ENCODE measurements at places on chromosomes 4 and X.

DNA sequence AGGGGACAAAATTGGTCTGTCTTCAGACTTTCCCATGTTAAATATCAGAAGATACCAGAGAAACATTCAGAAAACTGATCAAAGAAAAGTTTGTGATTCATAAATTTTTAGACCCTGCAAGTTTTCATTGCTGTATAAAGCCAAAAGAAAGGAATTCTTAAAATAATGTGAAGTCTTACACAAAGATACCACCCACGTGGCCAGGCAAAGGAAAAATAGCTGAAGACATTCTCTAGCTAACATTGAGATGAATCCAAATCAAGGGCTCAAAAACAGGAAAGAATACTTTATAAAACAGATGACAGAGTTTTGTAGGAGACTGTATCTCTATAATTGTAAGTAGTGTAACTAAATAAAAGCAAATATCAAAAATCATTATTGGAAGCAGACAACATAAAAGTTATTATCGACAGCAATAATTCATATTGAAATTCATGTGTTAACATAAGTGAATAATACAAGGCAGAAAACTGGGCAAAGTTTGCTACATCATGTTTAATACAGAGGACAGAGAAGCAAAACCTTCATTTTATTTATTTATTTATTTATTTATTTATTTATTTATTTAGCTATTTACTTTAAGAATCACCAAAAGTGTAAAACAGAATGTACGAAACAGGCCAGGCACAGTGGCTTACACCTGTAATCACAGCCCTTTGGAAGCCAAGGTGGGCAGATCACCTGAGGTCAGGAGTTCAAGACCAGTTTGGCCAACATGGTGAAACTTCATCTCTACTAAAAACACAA, 204.6 kb upstream of the SLIT2 start:
- peak; percentile 14 for DNase-seq

- no peak for DNase-seq
Observed at GRCh38 chr4:153573221-153573620, 107.1 kb downstream of the TMEM131L start.

DNA sequence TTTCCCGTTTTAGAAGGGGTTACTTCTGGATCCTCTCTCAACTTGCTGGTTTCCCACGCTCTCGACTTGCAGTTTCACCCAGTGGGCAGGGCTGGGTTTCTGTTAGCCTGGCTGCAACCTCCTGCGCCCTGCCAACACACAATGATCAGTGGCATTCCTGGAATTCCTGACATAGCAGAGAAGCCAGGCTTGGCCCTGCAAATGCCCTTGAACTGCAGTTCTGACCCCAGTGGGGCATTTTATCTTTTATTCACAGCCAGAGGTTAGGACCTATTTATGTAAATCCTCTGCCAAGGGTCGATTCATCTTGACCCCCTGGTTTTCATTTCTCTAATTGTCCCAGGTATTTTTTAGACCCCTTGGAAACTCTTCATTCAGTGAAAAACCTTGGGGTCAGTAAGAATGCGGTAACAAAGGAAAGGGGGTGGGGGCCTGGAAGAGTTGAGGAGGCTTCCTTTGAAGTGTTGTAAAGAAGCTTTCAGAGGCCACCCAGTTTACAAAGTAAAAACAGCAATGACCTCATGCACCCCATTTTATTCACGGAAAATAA, 217.6 kb downstream of the ZNF674 start:
- DNase-seq: peak; percentile 68

DNA sequence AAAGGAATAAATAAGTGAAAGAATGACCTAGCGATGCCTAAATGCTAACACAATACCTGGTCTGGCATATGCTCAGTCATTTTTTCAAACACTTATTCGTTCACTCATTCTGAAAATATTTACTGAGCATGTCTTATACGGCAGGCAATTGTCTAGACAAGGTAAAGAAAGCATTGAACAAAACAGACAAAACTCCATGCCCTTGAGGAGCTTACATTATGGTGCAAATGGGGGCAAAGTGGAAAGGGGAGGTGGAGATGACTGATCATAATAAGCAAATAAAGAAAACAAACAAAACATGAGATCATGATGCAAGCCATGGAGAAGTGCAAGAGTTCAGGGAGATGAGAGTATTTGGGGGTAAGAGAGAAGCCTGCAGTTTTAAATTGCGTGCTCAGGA, 334.6 kb upstream of the PPARGC1A start:
- DNase-seq: no peak

DNA sequence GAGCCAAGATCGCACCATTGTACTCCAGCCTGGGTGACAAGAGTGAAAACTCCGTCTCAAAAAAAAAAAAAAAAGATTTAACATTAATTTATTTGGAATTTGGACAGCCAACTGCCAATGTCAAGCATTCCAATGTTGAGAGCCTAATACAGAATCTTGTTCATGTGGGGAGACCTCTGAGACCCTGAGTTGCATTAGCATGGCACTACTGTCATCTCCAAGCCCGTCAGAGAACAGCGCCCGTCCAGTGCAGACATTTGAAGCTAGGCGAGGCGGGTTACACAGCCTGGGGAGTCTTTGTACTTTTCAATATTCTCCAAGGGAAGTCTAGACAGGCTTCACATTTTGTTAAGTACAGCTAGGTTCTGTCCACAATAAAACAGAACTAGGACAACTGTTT, 126.7 kb downstream of the CHRNA9 start:
- no peak for DNase-seq

GRCh38 chr4:6516762-6517161, 44.3 kb upstream of the PPP2R2C start:
- DNase-seq: no peak

DNA sequence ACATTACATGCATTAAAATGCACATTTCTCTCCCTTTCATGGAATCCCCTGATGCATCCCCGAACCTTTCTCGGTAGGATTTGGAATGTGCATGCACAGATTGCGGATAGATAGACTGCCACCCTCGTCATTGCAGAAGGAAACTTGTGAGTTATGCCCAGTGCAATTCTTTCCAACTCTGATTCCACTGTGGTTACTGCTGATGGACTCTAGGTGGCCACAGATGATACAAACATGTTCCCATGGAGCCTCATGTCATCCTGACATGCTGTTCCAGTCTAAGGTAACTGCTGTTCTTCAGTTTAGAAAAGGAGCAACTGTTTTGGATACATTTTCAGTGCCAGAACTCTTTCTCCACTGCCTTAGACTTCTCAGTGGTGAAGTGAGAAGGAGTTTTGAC, 9.1 kb upstream of the VCX3B start:
- DNase-seq: no peak

- no peak for DNase-seq
Observed at GRCh38 chr4:3411676-3412075, 30.1 kb upstream of the HGFAC start.

GRCh38 chr4:56301181-56301996, 85.9 kb downstream of the AASDH start:
- peak; percentile 86 for DNase-seq

DNA sequence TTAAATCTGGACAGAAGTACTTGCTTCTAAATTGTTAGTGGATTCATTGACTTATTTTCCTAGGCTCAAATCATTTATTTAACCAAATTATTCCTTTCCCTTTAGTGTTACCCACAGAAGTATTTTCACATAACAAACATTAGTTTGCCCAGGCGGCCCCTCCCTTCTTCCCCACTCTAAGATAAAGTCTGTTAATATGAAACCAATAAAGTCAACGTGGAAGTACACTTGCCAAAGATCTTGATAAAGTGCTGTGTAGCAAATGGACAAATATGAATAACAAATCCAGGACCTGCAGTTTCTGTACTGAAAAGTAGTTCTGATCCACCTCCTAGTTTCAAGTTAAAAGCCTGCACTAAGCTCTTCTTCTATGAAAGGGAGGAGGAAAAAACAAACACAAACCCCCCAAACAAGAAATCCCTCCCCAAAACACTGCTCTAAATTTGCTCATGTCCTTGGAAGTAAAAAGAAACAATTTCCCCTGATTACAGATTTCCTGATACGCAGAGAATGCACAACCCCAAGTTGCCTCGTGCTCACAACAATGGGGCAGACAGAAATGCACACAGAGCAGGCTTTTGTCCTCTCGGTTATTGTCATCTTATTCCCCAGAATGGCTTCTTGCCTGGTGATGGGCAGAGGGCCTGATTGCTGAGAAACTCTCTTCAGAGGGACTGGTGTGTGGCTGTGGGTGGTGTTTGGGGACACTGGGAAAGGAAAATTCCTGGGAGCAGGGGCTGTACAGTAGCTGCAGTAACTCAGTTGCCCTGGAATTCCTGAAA, 23.2 kb downstream of the TMSB4X start:
- DNase-seq: no peak

DNA sequence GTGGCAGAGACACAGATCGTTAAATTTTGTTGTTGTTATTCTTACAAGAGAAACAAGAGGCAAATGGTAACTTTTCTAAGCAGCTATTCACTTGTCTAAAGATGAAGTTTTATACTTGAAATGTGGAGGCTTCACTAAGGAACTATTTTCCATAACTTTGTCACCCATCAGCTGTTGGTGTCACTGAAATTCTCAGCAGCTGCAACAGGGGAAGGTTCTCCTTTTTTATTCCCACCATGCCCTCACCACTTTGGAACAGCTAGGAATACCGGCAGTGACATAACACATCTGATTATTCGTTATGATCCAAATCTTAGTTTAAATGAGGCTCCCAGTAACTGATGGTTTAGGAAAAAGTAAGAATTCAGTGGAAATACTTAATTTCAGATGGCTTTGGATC, 147.0 kb upstream of the LEF1 start:
- no peak for DNase-seq

DNA sequence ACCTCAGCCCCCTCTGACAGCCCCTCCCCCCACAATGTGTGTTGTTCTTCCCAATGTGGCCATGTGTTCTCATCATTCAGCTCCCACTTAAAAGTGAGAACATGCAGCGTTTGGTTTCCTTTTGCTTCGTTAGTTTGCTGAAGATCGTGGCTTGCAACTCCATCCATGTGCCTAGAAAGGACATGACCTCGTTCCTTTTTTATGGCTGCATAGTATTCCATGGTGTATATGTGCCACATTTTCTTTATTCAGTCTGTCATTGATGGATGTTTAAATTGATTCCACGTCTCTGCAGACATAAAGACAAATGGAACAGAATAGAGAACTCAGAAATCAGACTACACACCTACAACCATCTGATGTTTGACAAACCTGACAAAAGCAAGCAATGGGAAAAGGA, 46.0 kb downstream of the ARX start:
- no peak for DNase-seq

DNA sequence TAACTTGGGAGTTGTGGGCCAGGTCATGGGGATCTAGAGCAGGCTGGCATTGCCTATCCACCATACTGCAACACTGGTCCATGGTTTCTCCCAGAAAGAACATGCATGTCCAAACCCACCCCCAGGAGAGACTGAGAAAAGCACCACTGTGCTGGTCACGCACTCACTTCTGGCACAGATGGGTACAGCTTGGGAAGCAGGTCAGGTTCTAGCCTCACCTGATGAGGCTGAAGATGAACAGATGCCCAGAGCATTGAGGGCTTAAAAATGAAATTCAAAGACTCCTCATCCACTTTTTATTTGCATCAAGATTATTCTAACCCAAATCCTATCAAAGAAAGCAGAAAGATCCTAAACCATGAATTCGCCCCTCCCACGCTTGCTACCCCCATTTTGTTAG, 125.9 kb upstream of the RAI2 start:
- no peak for DNase-seq

GRCh38 chrX:119757979-119758730, at the start of gene SOWAHD:
Gene SOWAHD (plus strand): TSS chrX:119758588. CDS start chrX:119758668, 80 bp downstream.
- no peak for DNase-seq

DNA sequence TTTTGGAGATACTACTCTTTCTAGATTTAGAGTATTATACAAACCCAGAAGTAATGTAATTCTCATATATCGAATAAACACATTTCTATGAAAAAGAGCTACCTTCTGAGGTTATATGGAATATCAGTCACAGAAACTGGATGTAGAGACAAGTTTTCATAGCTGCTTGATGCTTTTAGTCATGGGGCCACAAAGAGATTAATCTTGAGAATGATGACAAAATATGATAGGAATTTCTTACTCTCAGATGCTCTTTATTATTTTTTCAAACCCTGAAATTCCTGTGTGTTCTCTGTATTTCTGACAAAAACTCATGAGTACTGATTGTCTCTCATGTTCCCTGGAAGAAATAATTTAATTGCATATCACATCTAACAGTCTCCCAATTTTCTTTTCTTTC, 662.5 kb downstream of the RAPGEF2 start:
- no peak for DNase-seq
